ENCODE measurements at places on chromosomes 2 and 18. TPM values are rescaled to one million over a fixed set of nuclear protein-coding genes. Genes with fewer than 3 reads are reported as not detected.

CRYGA gene
- total RNA-seq: not detected

IHH gene
- 0.06 TPM for total RNA-seq

IL1B gene
- not detected for total RNA-seq

ELOA2 gene
- total RNA-seq: not detected

IL18RAP gene
- total RNA-seq: not detected

GRCh38 chr18:57409650-57410049 lies 25.5 kb upstream of the ONECUT2 start:
- no peak overlapping the region for H3K4me3 ChIP-seq
- H3K27me3 ChIP-seq: peaks cover 39% of the 10 kb centered on the region
- H3K36me3 ChIP-seq: no peaks in the 10 kb centered on the region

- H3K4me3 ChIP-seq: no peak overlapping the region
- H3K36me3 ChIP-seq: no peaks in the 10 kb centered on the region
- no peak for DNase-seq
- H3K27ac ChIP-seq: no peak overlapping the region
Measured at GRCh38 chr18:48570313-48570712, 31.5 kb downstream of the CTIF start.

GRCh38 chr18:33805592-33805991 lies 227.6 kb downstream of the ASXL3 start:
- no peak for DNase-seq
- H3K27me3 ChIP-seq: no peaks in the 10 kb centered on the region
- H3K36me3 ChIP-seq: no peaks in the 10 kb centered on the region
- no peaks in the 10 kb centered on the region for H3K4me1 ChIP-seq
